ENCODE measurements at places on chromosomes 12 and 14. TPM values are rescaled to one million over a fixed set of nuclear protein-coding genes. Genes with fewer than 3 reads are reported as not detected.

PDE3A gene
- 7.8 TPM for total RNA-seq

DNA sequence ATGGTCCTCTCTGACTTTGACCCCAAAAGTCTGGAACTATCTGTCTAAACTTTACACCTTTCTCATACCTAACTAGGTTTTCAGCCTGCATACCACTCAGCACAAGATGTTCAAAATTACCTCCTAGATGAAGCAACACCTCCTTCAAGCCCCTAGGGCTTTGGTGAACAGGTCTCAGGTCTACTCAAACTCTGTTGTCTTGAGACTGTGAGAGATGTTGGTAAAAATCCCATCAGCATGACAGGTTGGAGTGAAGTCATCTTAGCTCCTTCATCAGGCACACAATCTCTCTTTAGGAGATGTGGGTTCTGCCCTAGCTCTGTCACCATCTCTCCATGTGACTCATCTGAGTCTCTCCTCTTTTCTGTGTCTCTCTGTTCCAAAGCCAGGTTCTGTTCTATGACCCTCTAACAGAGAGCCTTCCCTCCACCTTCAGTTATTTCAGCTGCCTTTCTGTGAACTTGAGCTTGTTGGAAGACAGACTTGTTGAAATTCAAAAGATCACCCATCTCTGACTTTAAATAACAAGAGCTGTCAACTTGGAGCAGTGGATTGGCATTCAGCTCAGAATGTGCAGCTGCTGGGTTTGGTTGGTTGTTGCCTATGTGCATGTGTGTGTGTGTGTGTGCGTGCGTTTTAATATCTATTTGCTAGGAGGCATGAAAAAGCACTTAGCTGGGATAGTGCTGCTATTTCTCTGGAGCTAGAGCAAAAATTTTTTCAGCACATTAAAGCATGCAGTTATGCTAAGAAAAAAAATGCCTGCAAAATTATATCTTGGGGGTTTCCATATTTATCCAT lies 130.7 kb downstream of the CRACR2A start:
- DNase-seq = no peak

GRCh38 chr12:119153477-119154434 lies 25.0 kb upstream of the HSPB8 start:
- DNase-seq = peak; percentile 10

DNA sequence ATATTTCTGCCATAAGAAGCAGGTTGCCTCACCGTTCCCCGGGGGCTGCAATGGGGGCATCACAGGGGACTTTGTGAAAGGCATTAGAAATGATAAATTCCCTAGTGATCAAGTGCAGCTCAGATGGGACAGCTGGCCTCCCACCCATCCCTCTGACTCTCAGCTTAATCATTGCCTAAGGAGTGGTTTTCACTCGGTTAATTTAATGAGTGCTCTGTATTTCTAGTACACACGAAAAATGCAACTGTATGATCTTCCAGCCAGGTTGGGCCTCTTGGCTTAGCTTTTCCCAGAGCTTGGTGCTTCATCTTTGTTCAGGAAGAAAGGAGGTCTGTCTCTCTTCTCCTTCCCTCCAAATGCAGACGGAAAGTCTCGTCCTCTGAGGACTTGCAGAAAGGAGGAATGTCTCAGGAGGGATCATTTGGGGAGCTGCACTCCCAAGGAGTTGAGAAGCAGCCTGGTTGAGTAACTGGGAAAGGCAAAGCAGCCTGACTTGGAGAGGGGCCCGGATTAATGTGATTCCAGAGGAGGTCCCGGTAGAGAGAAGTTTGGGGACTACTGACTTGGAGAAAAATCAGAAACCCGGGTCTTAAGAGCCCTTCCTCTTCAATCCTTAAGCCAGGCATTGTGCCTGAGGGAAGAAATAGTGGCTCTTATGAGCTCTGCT lies 7.2 kb downstream of the CD9 start:
- DNase-seq = no peak

- DNase-seq = no peak
These were observed 295.0 kb downstream of the GPHN start for GRCh38 chr14:66802962-66803361.

- no peak for DNase-seq
These were observed 2.1 kb downstream of the GMFB start for GRCh38 chr14:54486685-54487084.

GRCh38 chr14:50758305-50758704 lies 72.7 kb downstream of the NIN start:
- no peak for DNase-seq

DNA sequence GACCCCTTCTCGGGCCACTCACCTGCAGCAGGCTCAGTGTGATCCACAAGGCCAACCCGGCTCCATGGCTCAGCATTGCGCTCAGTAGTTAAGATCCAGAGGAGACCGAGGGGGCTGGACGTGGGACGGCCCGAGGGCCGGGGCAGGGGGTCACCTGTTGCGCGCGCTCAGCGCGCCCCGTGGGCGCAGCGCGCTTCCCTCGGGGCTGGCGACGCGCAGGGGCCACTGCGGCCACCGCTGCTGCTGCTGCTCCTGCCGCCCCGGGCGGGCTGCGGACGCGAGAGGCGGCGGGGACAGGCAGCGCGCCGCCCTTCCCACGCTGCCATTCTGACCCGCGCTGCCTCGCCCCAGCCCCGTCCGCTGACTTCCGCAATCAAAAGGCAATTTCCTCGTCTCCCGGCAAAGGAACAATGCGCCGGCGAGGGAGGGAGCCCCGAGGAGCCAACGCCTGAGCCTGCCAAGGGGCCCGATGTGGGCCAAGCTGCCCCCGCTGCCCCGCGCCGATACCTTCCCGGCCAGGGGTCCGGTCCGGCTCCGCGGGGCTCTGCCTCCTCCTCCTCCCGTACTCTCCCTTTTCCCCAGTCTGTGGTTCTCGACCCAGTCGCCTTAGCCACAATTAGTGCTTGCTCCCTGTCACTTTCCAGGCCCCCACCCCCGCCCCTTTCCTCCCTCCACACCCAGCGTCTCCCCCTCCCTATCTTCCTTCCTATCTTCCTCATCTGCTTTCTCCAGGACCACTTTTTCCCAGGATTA lies 27.3 kb downstream of the PTPRB start:
- no peak for DNase-seq

DNA sequence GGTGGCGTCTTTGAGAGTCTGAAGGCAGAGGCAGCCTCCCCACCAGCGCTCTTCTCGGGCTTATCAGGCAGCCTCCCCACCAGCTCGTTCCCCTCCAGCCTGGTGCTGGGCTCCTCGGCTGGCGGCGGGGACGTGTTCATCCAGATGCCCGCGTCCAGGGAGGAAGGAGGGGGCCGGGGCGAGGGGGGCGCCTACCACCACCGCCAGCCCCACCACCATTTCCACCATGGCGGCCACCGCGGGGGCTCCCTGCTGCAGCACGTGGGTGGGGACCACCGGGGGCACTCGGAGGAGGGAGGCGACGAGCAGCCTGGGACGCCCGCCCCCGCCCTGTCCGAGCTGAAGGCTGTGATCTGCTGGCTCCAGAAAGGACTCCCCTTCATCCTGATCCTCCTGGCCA lies 11.8 kb downstream of the RNFT2 start:
- DNase-seq = no peak
